Hypothalamus (tissue), 51 donors: ENCODE measurements at places on chromosomes 12 and 14.

DNA sequence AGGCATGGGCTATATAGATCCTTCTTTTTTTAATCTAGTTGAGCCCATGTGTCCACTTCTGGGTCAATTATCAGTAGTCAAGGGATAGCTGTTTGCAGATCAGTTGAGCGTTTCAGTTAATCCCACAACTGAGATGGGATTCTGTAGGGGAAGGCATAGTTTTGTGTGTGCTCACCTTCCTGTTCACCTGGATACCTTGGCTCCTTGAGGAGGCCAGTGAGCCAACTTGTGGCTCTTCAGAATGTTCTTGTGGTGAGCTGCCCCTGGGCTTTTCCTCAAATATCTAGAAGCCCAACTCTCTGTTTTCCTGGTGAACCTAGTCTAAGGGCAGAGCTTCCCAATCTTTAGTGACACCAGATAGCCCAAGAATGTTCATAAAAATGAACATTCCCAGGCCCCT, 302.9 kb upstream of the TBX3 start:
- DNase-seq: no peak

DNA sequence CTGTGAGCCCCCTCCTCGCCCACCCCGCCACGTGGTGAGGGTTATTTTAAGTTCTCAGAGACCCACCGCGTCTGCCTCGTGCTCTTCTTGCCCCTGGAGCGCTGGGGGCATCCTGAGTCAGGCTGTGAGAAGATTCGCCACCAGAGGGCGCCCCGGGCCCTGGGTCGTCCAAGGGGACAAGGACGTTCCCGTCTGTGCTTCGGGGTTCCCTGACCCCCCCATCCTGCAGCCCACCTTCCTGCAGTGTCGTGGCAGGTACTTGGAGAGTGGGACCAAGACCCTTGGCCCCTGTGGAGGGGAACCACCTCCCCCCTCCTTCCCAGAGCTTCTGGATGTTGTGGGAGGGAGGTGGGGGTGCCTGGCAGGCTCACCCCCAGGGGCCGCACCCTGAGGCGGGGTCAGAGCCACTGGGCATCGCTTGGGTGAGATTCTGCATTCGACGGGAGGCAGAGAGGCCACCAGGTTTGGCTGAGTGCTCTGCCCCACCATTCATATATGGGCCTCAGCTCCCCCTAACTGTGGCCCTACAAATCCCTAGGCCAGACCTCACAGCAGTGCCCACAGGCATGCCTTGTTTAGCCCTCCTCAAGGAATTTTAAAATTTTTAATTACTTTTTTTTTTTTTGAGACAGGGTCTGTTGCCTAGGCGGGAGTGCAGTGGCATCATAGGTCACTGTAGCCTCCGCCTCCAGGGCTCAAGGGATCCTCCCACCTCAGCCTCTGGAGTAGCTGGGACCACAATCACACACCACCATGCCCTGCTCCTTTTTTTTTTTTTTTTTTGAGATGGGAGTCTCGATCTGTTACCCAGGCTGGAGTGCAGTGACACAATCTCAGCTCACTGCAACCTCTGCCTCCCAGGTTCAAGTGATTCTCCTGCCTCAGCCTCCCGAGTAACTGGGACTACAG, 17.0 kb downstream of the RHOF start:
- peak; percentile 13 for DNase-seq

DNA sequence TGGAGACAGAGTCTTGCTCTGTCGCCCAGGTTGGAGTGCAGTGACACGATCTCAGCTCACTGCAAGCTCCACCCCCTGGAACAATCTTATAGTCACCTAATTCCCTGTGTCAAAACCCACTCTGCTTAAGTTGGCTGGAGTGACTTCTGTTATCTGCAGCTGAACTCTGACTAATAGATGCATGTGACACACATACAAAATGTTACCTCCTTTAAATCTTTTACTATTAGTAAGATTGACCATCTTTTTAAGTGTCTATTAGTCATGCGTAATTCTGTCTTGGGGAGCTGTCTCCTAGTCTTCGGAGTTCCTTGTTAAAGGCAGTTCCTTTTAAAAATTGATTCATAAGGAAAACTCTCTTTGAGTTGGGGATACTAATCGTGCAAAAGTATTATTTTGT, 7.4 kb downstream of the IFI27L1 start:
- no peak for DNase-seq

- no peak for DNase-seq
Observed at GRCh38 chr12:57836442-57837375, 9.8 kb downstream of the CTDSP2 start.

GRCh38 chr14:104712881-104713734, 10.9 kb upstream of the ADSS1 start:
- DNase-seq: no peak
